KG1 (cell line): ENCODE measurements at places on chromosomes 2 and 18.

GRCh38 chr2:157307021-157307420 lies 18.6 kb downstream of the ERMN start:
- DNase-seq: no peak

GRCh38 chr2:8976442-8977259 lies 26.8 kb downstream of the MBOAT2 start:
- no peak for DNase-seq

GRCh38 chr2:121286506-121286905 lies 1.5 kb upstream of the TFCP2L1 start:
- no peak for DNase-seq

DNA sequence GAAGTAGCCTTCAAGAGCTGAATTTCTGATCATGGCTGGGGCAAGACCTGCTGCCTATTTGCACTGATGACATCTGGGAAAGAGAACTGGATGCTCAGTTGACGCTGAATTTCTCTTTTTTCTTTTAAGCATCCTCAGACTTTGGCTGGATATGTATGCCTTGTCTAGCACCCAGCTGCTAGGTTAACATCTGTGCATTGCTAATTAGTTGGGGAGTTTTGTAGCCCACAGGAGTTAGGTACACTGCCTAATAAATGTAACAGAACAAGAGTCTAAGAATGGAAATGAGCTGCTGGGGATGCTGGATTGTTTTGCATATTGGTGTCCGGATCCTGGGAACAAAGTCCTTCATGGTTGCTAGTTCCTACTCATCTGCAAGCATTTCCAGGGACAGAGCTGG lies 40.9 kb upstream of the STPG4 start:
- no peak for DNase-seq

- DNase-seq: no peak
These were observed 533.8 kb downstream of the FBXO15 start for GRCh38 chr18:73613706-73614340.

GRCh38 chr2:65031341-65032018 lies 24.7 kb upstream of the CEP68 start:
- DNase-seq: no peak

DNA sequence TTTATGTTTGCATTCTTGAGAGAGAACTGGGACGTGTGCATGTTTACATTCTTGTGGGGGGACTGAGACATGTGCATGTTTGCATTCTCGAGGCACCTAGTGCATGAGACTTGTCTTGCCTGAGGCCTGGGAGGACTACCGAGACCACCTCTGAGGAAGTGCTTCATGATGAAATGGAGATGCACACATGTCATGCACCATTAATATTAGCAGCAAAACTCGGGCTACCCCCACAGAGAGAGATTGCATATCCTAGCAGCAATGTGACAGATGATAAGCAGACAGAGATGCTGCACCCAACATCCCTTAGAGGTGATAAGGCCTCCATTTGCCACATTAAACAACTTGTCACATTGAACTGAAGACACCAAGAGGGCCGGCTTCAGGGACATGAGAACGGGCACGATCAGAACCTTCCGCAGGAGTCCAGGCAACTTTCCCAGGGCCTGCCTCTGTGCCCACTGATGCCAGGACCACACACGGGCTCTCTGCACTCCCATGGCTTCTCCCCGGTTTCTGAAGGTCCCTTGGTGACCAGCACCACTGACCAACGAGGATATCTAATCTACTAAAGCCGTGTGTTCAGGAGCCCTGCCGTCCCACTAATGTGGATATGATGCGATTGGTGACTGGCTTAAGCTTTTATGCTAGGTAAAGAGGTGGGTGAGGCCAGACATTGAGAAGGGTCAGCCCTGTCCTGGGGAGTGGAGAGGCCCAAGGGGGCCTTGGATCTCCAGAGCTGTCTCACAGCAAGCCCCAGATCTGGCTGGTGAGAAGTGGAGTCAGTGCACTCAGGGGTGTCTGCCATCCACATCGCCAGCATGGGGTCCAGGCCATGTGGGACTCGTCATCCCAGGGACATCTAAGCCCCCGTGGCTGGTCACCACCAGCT lies 208.3 kb downstream of the NDUFA10 start:
- DNase-seq: no peak

GRCh38 chr2:69594341-69594740 lies 49.2 kb downstream of the AAK1 start:
- no peak for DNase-seq

DNA sequence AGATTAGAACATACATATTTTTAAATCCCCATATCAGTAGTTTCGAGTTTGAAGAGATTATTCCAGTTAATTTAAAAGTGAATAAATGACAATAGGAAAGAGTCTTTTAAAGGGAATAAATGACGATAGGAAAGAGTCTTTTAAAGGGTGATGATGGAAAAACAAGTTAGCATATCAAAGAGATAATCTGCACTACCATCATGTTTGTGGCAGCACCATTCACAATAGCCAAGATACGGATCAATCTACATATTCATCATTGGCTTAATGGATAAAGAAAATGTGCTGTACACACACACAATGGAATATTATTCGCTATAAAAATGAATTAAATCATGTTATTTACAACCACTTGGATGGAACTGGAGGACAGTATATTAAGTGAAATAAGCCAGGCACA lies 15.0 kb downstream of the ATG16L1 start:
- no peak for DNase-seq
